Left ventricle myocardium superior (tissue), 1 donor: ENCODE measurements at places on chromosomes 16 and 17. TPM values are rescaled to one million over a fixed set of nuclear protein-coding genes. Genes with fewer than 3 reads are reported as not detected.
A peak's percentile ranks its signal among the peaks of the same experiment; 100 is the strongest.

DNA sequence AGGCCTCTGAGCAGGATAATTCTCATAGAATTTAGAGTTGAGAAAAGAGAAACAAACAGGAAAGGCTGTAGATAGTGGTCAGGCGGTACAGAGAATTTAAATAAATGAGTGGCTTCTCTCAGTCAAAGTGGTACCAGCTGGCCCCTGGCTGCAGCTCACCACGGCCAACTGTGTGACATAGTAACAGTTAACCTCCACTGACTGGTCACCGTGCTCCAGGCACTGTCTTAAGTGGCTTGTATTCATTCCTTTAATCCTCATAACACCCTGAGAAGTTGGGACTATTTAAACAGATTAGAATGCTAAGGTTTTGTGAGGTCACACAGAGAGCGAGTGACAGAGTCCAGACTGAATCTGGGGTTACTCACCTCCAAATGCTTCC is 108.9 kb downstream of the GNAO1 start:
- DNase-seq: no peak

- peak; percentile 62 for DNase-seq
Observed at GRCh38 chr16:88393034-88393433, 10.3 kb downstream of the ZNF469 start.

DNA sequence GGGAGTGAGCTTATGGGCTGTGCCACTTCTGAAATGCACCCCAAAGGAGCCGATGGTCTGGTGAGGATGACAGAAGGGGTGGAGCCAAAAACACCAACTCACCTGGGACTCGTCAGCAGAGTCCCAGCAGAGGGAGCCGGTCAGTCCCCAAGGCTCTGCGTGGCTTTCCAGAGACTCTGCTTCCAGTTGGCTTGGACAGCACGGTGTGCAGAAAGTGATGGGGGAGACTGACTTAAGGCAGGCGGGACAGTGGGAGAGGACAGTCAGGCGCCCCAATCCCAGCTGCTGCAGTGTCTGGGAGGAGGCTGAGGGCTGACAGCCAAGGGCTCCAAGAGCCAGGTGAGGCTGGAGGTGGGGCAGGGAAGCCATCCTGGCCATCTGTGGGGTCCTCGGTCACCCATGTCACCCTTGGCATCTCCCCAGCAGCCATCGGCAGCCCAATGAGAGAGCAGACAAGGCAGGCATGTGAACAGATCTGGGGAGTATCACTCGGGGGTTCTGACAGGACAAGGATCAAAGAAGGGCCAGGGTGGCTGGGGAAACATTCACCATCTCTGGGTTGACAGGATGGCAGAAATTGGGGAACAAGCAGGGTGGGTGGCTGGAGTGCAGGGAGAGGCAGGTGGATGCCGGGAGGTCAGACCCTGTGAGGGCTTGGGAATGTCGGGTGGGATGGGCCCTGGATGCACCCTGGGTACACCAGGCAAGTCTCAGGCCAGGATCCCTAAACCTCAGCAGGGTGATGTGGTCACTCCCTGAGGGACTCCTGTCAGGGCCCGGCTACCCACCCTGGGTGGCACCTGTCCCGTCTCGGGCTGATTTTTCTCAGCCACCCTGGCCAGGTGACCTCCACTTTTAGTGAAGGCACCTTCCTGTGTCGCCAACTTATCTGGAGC is 8.9 kb upstream of the KRTAP17-1 start:
- DNase-seq: no peak

DNA sequence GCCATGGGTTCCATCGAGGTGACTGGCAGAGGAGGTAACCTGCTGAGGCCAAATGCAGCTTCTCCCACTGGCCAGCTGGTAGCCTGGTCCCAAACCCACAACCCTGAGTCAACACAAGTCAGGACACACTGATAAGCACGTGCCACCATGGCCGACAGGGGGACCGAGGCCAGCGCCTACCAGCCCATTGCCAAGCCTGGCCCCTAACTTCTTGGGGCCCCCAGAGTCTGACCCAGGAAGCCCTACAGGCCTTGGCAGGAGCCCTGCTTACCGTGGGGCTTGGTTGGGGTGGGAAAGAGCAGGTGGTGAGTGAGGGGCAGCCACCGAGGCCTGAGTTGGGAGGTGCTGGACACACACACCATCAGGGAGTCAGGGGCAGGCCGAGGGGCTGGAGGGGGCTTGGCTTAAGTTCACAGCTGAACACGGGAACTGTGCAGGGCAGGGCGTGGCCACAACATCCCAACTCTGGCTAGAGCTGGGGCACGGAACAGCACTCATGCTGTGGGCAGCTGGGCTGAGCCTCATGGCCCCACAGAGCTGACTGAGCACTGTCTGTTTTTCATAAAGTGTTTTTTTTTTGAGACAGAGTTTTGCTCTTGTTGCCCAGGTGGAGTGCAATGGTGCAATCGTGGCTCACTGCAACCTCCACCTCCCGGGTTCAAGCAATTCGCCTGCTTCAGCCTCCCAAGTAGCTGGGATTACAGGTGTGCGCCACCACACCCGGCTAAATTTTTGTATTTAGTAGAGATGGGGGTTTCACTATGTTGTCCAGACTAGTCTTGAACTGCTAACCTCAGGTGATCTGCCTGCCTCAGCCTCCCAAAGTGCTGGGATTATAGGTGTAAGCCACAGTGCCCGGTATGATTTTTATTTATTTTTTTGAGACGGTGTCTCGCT is 5.5 kb downstream of the MRPL28 start:
- no peak for DNase-seq

- DNase-seq: no peak
Observed at GRCh38 chr17:56659622-56660021, 66.1 kb downstream of the NOG start.

GRCh38 chr17:80904036-80904753 is 87.4 kb upstream of the CHMP6 start:
- no peak for DNase-seq

- DNase-seq: no peak
Observed at GRCh38 chr17:82884970-82885353, 45.1 kb upstream of the ZNF750 start.

- peak; percentile 78 for DNase-seq
Observed at GRCh38 chr17:49223517-49224197, 6.9 kb downstream of the PHOSPHO1 start.

GRCh38 chr17:58096892-58097291 is 13.7 kb downstream of the DYNLL2 start:
- DNase-seq: no peak

DNA sequence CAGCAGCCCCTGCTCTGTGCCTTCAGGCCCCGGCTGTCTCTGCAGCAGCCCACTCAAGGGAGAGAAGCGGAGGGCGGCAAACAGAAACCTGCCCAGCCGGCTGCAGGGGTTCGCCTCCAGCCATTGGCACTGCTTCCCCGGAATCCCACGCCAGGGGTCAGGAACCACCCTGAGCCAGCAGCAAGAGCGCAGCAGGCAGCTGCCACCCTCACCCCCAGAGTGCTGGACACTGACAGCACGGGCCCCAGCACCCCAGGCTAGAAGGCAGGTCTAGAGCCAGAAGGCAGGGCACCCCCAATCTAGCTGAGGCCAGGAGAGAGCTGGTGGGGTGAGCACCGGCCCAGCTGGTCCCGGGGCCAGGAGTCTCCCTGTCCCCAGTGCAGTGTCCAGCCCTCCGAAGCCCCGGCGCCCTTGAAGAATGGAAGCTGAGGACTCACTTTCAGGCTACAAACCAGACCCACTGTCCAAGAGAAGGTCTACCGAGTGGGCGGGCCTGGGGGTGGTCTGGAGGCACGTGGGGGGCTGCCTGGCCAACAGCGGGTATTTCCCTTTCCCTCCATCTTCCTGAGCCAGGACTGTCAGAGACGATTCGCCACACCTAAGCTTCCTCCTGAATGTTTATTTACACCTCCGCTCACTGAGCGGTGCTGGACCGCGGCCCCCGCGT is 8.4 kb downstream of the UBALD2 start:
- DNase-seq: no peak

- no peak for DNase-seq
Observed at GRCh38 chr16:67657751-67658518, 2.1 kb downstream of the ACD start.

DNA sequence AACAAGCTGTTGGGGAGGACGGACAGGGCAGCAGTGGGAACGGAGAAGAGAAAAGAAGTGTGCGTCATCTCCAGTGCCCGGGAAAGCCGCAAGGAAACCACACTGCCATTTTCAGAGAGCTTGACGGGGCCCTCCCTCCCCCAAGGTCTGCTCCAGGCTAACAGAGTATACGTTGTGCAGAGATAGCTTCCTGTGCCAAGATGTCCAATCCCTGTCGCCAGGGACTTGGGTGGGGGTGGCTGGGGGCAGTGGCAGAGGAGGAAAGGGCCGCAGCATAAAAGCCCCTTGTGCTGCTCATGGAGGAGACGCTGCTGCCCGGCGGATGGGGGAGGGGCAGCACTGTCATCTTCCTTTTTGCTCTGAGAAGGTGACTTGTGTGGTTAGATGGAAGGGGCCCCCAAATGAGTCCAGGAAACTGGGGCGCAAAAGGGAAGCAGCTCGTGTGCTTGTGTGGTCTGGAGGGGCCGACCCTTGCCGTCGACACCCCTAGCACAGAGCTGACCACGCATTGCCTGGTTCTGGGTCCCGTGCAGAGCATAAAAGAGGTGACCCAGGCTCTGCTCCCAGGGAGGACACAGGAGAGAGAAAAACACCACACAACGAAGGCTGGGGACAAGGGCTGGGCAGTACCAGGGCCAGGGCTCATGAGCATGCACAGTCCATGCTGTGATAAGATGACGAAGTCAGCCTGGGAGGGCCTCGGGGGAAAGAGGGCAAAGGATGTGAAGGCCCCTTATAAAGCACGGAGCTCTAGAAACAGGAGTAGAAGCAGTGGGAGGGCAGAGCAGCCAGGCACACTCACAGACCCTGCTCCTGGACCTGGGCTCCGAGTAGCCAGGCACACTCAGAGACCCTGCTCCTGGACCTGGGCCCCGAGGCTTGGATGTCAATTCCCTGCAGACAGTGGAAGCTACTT is 372.7 kb downstream of the SLC39A11 start:
- no peak for DNase-seq

- DNase-seq: no peak
Observed at GRCh38 chr17:76862494-76862893, 5.7 kb upstream of the MGAT5B start.

- DNase-seq: no peak
Observed at GRCh38 chr16:13110124-13110796, 208.9 kb downstream of the SHISA9 start.

- no peak for DNase-seq
Observed at GRCh38 chr16:56387396-56387795, 37.9 kb downstream of the AMFR start.

DNA sequence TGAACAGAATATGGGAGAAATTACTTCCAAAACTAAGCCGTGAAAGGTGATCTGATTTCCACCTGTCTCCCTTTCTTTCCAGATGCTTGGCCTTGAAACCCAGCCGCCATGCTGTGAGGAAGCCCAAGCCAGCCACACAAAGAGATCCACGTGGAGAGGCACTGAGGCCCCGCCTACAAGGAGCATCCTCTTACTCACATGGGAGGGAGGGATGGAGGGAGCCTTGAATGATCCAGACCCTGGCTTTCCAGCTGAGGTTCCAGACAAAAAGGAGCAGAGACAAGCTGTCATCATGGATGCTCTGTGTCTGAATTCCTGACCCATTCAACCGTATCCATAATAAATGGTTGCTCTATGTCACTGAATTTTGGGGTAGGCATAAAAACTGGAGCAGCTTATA is 48.9 kb upstream of the HAPSTR1 start:
- DNase-seq: no peak

GRCh38 chr16:10552281-10552680 is 28.1 kb downstream of the EMP2 start:
- no peak for DNase-seq

GRCh38 chr17:58918884-58919283 is 163.2 kb downstream of the PPM1E start:
- DNase-seq: no peak

DNA sequence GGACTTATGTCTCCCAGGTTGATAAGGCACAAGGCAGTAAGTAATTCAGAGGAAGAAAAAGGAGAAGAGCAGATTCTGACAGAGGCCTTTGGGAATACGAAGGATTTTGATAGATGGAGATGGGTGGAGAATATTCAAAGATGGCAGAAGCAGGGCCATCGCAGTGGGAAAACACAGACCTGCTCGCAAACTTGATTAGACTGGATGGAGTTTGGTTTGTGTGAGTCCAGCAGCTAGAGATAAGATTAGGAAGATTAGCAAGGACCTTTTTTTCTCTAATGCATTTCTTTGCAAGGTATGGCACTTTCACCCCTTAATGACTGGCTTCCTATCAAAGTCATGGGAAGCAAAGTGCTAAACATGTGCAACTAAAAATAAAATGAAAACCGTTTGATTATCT is 196.7 kb downstream of the FTO start:
- DNase-seq: no peak

- DNase-seq: peak; percentile 59
Observed at GRCh38 chr16:73037331-73037745, 10.6 kb downstream of the ZFHX3 start.

DNA sequence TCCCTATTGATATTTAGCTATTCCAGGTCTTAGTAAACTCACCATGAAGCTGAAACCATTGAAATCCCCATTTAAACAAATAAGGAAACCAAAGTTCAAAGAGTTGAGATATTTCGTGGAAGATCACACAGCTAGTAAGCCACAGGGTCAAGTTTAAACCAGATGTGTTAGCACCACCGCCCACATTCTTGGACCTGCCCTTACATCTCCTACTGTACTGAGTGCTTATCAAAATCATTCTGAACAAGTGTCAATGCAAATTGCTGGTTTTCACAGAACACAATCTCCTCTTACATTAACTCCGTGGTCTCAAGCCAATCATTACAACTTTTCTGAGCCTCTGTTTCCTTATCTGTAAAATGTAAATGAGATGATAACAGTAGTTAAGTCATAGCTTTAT is 676.2 kb downstream of the CDH11 start:
- no peak for DNase-seq

DNA sequence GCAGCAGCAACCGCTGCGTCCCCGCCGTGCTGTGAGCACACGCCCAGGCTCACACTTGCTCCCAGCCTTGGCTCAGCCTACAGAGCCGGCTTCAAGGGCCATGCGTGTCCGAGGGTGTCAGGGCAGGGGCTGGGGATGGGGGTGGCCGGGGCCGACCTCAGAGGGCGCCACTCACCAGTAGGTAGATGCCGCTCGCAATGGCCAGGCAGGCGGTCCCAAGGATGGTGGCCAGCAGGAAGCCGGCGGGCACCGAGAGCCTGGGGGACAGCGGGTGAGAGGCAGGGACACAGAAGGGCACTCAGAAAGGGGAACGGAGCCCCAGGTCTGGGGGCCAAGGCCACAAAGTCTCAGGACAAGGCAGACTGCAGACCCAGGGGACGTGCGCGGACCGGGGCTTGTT is 4.9 kb downstream of the CYBA start:
- no peak for DNase-seq

The WNT3 gene
- total RNA-seq: 0.92 TPM

The SLFN5 gene
- 13.1 TPM for total RNA-seq

The DUS1L gene
- total RNA-seq: 67.7 TPM

The NTN1 gene
- total RNA-seq: 28.4 TPM

The CHST5 gene
- 0.07 TPM for total RNA-seq

The HERPUD1 gene
- 129 TPM for total RNA-seq

The CDH13 gene
- total RNA-seq: 167 TPM
